Activated CD4-positive, alpha-beta T cell treated with anti-CD3 and anti-CD28 coated beads, Interleukin-10, Interleukin-2, amounts not matched to agents 100 ng/mL and 50 ng/mL, durations not matched to agents 16 hours and 8 hours (primary cell): ENCODE measurements at places on chromosomes 4 and X.

DNA sequence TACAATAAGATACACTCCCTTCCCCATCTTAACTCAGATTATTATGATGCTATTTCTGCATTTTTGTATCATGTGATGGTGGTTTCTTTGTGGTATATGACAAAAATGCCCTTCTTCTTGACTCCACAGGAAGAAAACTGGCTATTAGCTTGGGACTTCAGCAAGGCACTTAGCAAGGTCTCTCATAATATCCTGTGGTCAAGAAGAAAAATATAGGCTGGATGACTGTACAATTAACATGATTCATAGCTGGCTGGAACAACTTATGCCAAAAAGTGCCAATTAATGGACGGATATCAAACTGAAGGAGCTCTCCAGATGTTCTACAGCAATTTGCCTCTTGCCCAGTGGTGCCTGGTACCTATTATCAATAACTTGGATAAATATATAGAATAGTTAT lies 2.3 kb upstream of the MID1IP1 start:
- no peak for DNase-seq

DNA sequence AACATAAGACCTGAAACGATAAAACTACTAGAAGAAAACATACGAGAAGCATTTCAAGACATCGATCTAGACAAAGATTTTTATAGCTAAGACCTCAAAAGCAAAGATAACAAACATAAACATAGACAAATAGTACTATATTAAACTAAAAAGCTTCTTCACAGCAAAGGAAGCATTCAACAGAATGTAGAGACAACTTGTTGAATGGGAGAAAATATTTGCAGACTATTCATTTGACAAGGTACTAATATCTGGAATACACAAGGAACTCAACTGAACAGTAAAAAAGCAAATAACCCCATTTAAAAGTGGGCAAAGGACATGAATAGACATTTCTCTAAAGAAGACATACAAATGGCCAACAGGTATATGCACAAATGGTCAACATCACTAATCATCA lies 49.8 kb downstream of the MANBA start:
- no peak for DNase-seq

DNA sequence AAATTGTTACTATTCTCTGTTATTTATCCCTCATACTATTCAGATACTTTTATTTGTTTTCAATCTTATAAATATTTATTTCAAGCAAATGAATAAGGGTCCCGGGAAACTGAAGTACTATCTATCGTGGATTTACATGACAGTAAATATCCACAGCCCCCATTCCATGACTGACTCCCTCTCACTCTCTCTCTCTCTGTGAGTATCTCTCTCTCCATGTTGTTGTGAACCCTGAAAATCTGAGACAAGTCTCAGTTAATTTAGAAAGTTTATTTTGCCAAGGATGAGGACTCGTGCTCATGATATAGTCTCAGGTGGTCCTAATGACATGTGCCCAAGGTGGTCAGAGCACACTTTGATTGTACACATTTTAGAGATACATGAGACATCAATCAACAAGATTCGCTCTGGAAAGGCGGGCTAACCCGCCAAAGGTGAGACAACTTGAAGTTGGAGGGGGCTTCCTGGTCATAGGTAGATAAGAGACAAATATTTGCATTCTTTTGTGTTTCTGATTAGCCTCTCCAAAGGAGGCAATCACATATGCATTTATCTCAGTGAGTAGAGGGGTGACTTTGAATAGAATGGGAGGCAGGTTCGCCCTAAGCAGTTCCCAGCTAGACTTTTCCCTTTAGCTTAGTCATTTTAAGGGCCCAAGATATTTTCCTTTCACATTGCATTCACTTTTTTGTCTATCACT lies 986.4 kb downstream of the NLGN4X start:
- no peak for DNase-seq

- no peak for DNase-seq
Observed at GRCh38 chr4:146932116-146932515, 13.5 kb downstream of the TTC29 start.
